Smooth muscle cell of bladder (primary cell): ENCODE measurements at places on chromosomes 11 and 22. TPM values are rescaled to one million over a fixed set of nuclear protein-coding genes. Genes with fewer than 3 reads are reported as not detected.

The MS4A6E gene
- not detected in 2 replicates for total RNA-seq

The ANGPTL5 gene
- total RNA-seq: under 0.01 TPM in 2 replicates

The ROBO4 gene
- total RNA-seq: 0.14 and 0.46 TPM in 2 replicates

The CBLIF gene
- total RNA-seq: not detected in 2 replicates
